CD4-positive, CD25-positive, alpha-beta regulatory T cell (primary cell): ENCODE measurements at places on chromosomes 7 and 10.
A peak's percentile ranks its signal among the peaks of the same experiment; 100 is the strongest.

DNA sequence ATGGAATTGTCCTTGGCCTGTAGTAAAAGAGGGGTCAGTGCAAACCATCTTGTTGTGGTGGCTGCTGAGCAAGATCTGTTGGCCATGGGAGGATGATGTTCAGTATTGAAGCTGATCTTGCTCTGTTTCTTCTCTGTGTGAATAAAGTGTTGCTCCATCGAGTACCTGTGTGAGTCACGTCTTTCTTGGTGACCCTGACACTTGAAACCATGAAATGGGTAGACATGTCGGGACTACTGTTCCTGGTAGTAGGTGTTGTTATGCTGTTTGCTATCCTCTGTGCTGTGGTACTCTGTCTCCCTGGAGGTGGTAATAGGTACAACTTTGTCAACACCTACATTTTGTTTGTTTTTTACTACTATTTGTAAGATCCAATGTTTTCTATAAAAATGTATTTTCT is 330.6 kb downstream of the MDFIC start:
- DNase-seq: no peak

GRCh38 chr7:137287651-137288258 is 55.8 kb downstream of the PTN start:
- DNase-seq: no peak

GRCh38 chr7:155258226-155258560 is 39.5 kb upstream of the INSIG1 start:
- DNase-seq: no peak

DNA sequence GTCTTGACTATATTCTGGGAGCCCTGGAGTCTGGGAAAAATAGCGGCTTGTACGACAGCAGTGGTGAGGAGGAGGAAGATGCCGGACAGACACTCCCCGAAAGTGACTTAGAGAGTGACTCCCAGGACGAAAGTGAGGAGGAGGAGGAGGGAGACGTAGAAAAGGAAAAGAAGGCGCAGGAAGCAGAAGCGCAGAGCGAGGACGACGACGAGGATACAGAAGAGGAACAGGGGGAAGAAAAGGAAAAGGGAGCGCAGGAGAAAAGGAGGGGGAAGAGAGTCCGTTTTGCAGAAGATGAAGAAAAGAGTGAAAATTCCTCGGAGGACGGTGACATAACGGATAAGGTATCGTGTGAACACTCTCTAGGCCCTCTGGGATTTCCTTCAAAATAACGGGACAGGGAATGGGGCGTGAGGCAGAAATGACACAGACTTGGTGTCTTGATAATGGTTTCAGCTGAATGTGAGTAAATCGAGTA is 908 bp downstream of the NOM1 start:
- DNase-seq: no peak

DNA sequence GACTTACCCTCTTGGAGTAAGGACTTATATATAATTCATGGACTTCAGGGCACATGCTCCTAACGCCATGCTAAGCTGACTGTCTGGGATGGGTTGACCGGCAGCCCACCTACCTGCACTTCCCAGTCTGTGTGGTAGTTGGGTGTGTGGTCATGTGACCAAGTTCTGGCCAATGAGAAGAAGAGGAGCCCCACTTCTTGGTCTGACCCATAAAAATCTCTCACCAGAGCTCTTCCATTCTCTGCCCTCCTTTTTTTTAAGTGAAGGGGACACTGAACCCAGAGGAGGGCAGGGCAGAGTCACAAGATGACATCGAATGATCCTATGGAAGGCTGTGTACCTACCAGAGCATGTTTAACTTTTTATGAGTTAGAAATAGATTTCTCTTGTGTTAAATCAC is 370.1 kb downstream of the FRMD4A start:
- DNase-seq: no peak

GRCh38 chr7:140656548-140657515 is 15.9 kb upstream of the ADCK2 start:
- DNase-seq: peak; percentile 76

DNA sequence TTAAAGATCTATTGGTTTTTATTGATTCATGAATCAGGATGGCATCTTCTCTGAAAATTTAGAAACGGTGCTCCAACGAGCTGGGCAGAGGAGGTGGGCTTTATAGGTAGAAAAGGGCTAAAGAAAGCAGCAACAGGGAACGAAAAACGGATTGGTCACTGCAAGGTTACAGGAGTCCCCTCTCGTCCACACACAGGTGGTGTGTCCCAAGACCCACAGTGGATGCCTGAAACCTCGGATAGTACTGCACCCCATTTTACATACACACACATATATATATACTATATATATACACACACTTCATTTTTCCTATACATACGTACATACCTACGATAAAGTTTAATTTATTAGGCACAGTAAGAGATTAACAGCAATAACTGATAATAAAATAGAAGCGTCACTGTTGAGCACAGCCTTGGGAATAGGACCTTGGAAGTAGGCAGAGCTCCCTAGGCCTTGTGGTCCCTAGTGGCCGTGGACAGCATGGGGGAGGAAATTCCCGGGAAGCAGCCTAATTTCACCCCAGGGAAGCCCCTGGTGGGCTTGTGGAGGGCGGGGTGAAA is 737 bp upstream of the NUB1 start:
- no peak for DNase-seq

- DNase-seq: no peak
Measured at GRCh38 chr10:126670895-126671261, 385 bp upstream of the C10orf90 start.

GRCh38 chr10:94423627-94424026 is 21.3 kb downstream of the TBC1D12 start:
- no peak for DNase-seq

DNA sequence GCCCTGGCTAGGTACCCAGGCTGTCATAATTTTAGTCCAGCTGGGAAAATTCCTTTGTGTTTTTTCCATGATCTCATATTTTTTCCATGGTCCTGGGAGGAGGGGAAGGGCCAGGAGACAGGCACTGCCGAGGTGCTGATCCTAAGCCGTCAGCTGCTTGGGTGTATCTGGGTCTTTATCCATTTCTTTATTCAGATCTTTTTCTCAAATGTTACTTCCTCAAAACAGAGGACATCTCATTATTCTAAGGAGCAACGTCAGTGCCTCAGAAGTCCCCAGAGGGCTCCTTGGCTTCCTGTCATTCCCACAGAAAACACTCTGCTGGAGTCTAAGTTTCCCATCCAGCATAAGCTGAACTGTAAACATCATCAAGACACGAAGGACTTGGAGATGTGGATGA is 2.8 kb upstream of the OR6V1 start:
- no peak for DNase-seq

- no peak for DNase-seq
Measured at GRCh38 chr7:156019308-156019707, 207.0 kb upstream of the SHH start.

DNA sequence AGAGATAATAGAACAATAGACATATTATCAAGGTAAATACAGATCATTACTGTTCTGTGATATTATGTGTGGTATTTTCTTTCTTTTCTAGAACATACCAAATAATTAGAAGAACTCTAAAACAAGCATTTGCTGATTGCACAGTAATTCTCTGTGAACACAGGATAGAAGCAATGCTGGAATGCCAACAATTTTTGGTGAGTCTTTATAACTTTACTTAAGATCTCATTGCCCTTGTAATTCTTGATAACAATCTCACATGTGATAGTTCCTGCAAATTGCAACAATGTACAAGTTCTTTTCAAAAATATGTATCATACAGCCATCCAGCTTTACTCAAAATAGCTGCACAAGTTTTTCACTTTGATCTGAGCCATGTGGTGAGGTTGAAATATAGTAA is 185.5 kb downstream of the CFTR start:
- no peak for DNase-seq

DNA sequence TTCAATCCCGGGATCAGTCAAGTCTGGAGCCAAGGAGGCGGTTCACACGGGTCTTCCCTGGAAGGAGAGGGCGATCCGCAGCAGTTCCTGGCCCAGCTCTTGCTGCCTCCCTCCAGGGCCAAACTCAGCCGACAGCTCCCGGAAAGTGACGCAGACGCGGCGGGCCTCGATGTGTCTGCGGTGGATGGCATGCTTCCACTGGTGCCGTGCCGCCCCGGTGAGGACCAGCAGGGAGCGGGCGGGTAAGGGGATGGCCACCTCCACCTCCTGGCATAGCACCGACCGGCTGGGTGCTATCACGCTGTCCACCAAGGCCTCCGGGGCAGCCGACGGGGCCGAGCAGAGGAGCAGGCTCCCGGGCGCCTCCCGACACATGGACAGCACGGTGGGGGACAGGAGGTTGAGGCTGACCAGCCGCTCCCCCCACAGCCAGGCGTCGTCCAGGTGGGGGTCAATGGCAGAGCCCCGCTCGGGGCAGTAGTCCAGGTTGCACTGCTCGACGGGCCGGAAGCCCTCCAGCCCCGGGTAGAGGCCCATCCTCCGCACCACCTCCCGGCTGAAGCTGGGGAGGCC is 7.2 kb downstream of the ALKBH4 start:
- DNase-seq: no peak

DNA sequence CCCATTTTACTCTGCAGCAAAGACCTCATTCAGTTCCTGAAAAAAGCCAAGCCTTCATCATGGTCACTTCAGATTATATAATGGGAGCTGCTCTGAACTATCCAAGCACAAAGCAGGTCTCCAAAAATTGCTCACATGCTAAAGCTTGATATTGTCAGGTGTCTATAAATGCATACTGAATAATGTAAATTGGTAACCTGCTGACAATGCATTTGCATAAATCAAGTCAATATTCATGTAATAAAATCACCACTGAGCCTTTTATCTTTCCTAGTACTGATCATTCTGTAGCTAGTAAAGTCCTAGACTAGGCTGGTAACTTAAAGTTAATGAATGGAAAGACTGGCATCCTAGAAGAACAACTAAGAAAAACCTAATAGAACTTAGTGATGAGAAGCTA is 188.3 kb downstream of the IMMP2L start:
- DNase-seq: no peak

DNA sequence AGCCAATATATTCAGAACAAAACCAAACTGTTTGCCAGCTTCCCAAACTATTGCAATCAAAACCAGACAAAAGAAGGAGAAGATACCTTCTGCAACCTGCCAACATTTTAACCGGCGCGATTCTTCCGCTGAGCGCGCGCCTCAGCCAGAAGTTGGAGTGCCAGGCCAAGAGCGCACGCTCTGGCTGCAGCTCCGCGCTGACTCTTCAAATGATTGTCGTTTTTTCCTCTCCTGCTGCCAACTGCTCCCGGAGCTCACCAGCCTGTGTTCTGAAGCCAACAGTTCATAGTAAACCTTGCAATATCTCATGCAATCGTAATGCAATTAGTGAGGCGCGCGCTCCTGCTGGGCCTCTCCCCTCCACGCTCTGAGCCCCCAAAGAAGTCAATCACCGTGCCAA is 259.7 kb upstream of the MGMT start:
- DNase-seq: no peak

- no peak for DNase-seq
Measured at GRCh38 chr7:120985130-120985758, 3.3 kb upstream of the CPED1 start.

- DNase-seq: no peak
Measured at GRCh38 chr10:547591-548081, 141.8 kb downstream of the DIP2C start.

DNA sequence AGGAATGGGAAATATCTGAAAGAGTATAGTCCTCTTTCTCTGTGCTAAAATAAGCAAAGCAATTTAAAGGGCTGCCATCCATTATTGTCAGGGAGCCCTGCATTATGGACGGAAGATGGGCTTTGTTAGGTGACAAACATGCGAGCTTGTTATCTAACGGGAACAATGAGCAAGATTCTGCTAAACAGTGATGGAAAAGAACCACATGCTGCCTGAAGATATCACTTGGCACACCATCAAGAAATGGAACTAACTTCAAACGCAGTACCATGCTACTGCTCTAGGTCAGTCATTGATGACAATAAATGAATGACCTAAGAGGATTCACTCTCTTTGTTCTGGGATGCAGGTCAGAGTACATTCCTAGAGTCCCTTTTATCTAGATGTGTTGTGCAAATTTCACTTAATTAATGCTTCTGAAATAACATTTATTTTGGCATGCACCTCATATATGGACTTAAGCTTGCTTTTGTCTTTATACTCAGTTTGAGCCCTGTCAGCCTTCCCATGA is 175.7 kb upstream of the PTN start:
- DNase-seq: no peak

- peak; percentile 41 for DNase-seq
Measured at GRCh38 chr10:60731134-60731885, 47.0 kb upstream of the CDK1 start.

GRCh38 chr7:129468547-129468946 is 33.8 kb upstream of the SMKR1 start:
- no peak for DNase-seq

GRCh38 chr10:126235091-126235978 is 152.9 kb downstream of the ADAM12 start:
- DNase-seq: no peak

DNA sequence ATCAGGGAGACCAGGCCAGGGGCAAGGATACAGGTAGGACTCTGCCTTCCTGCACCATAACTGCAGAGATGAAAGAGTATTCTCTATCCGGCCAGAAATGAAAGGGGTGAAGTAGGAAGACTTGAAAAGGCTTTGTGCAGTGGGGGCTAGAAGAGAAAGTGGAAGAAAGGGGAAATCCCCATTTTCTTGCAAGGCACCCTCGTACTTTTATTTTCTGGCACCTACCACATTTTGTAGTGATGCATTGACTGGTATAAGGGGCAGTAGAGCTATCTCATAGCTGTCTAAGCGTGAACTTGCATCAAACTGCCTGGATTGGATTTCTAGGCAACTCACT is 752 bp upstream of the CAMK2G start:
- peak; percentile 85 for DNase-seq

DNA sequence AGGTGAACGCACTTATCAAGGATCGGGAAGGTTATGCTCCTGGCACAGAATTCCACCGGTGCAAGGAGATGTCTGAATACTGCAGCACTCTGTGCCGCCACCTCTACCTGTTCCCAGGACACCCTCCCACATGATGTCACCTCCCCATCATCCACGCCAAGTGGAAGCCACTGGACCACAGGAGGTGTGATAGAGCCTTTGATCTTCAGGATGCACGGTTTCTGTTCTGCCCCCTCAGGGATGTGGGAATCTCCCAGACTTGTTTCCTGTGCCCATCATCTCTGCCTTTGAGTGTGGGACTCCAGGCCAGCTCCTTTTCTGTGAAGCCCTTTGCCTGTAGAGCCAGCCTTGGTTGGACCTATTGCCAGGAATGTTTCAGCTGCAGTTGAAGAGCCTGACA is 11.0 kb upstream of the CLCN1 start:
- no peak for DNase-seq

DNA sequence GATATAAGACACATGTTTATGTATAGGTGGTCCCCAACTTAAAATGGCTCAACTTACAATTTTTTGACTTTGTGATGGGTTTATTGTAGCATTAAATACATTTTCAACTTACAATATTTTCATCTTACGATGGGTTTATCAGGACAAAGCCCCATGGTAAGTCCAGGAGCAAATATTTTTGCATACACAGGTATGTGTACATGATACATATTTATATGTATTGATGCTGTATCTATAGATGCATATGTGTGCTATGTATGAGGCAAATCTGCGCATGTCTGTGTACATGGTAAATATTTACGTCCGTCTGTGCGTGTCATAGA is 664 bp upstream of the UBE3C start:
- no peak for DNase-seq
